ENCODE measurements at places on chromosomes 11 and 22.

- no peak for DNase-seq
These were observed 126.5 kb downstream of the CHST1 start for GRCh38 chr11:45538939-45539338.

GRCh38 chr11:13771151-13771550 is 102.7 kb downstream of the FAR1 start:
- DNase-seq = no peak

GRCh38 chr11:105139669-105140068 is at the start of gene CARD18:
TSS of gene CARD18 (minus strand) at chr11:105139769. CDS start at chr11:105139726, 43 bp downstream.
- no peak for DNase-seq

DNA sequence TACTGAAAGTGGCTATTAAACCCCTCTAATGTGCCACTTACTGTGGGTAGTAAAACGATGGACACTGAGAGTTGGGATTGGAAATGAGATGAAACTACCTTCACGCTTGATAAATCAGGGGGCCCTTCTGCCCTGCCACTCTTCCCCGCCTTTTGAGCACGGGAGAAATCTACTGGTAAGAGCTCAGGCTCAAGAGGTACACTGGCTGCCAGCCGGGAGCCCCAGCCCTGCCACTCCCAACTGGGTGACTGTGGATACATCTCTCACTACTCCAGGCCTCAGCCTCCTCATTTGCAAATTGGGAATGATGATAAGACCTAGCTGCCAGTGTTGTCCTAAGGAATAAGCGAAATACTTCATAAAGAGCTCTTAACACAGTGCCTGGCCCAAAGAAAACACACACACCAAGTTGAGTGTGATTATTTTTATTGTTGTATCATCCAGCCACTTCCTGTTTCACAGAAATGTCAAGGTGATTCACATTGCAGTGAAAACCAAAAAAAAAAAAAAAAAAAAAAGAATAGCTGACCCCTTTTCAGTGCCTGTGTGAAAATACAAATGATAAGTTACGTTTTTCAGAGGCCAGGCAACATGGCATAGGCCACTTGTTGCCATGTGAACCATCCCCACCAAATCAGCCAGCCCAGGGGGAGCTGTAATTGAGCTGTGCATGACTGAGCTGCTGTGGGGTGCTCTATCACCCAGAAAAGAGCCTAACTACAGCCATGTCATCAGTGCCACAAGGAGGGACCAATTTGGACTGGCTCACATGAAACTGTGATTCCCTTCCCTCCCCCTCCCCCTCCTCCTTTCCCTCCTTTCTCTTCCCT is 4.4 kb upstream of the ZNRD2 start:
- DNase-seq = no peak

- DNase-seq = no peak
These were observed 31.4 kb downstream of the TECTA start for GRCh38 chr11:121132211-121132976.
